ENCODE measurements at places on chromosomes 1 and 21.

DNA sequence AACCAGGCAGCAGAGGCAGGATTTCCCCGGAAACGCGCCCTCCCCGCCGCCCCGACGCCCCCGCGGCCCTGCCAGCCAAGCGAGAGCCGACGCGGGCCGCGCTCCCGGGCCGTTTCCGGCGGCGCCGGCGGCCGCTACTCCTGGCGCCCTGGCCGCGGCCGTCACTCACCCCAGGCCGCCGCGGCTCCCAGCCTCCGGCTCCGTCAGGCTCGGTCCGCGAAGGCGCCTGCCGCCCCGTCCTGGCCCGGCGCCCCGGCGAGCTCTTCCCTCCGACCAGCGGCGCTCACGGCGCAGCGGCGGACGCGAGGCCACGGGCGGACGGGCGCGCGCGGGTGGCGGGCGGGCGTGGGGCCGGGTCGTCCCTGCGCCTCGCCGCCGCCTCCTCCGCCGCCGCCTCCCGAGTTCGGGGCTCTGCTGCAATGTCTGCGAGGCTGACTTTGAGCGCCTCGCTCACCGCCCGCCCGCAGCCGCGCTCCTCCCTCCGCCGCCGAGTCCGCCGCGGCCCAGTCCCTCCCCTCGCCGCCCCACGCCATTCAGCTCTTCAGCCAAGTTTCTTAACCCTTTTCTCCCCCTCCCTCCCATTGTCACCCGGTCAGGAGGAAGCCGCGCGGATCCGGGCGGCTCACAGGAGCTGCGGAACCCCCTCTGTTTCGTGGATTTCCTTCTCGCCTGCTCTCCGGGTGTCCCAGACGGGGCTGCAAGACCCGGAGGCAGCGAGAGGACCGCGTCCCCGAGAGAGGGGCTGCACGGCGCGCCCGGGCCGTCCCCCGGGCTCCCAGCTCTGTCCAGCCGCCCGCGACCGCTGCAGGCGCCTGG lies at the start of gene NRIP1:
Gene NRIP1, minus strand, starts transcription at position 425 of the 816 bp plus-strand sequence. CDS start 96,808 bp downstream, outside the sequence.
- peak; percentile 88 for DNase-seq

DNA sequence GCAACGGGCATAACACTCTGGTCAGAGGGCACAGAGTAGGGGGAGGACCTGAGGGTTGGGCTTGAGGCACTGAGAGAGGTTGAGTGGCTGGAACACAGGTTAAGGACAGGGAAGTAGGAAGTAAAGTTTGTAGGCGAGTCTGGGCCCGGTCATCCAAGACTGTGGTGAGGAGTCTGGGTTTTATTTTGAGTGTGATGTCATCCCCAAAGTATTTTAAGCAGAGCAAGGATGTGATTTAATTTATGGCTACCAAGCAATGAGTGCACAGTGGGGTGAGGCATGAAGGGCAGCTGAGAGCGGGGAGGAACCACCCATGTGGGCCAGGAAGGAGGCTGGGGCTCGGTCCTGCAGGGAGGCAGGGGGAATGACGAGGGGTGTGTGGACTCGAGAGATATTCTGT lies 11.2 kb upstream of the VWA5B1 start:
- no peak for DNase-seq

GRCh38 chr1:243974451-243975292 lies 76.4 kb upstream of the ZBTB18 start:
- no peak for DNase-seq

DNA sequence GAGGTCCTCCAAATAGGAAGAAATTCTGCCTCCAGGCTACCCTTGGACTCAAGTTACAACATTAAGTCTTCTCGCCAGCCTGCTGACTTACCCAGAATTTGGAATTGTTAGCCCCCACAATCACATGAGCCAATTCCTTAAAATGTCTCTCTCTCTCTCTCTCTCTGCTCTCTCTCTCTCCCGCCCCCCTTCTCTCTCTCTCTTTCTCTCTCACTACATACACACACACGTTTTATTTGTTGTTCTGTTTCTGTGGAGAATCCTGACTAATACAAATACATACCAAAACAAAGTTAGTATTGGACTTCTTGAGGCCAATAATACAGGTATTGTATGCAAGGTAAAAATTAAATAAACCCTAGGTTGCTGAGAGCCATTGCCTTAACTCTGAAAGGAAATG lies 72.1 kb downstream of the TNFSF18 start:
- DNase-seq: no peak

GRCh38 chr1:223153177-223154119 lies 10.4 kb upstream of the TLR5 start:
- no peak for DNase-seq

DNA sequence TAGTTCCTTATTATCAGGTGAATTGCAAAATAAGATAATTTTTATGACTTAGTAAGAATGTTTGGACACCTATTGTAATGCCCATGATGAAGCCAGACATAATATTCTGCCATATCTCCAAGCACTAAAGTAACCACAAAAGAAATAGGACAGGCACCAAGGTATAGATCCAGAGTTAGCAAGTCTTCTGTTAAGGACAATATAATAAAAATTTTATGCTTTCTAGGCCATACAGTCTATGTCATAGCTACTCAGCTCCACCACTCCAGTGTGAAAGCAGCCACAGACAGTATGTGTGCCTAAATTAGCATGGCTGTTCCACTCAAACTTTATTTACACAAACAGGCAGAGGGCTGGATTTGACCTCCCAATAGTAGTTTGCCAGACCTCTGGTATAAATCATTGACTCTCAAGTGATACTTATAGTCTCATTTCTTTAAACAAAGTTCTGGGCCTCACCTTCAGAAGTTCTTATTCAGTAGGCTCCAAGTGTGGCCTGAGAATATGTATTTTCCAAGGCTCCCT lies 88.3 kb downstream of the SCMH1 start:
- DNase-seq: no peak

DNA sequence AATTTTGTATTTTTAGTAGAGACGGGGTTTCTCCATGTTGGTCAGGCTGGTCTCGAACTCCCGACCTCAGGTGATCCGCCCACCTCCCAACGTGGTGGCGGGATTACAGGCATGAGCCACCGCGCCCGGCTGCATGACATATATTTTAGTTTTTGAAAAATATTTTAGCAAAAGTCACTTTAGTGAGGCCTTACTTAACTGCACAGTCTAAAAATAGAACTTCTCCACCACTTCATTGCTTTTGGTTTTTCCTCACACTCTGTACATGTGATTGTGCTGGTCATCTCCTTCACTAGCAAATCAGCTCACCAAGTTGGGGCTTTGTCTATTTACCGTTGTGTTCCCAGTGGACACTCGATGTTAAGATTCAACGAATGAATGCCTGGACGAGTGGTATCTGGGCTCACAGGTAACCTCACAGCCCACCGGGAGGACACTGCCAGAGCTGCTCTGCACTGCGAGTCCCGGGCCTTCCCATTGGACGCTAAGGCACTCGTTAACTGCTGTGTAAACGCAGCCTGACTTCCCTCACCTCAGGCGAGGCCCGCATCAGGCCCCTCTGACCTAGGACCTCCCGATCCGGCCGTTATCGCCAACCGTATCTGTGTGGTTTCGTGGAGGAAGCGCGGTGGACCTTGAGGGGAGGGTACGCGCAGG lies 14.0 kb upstream of the ZNF692 start:
- DNase-seq: peak; percentile 54

DNA sequence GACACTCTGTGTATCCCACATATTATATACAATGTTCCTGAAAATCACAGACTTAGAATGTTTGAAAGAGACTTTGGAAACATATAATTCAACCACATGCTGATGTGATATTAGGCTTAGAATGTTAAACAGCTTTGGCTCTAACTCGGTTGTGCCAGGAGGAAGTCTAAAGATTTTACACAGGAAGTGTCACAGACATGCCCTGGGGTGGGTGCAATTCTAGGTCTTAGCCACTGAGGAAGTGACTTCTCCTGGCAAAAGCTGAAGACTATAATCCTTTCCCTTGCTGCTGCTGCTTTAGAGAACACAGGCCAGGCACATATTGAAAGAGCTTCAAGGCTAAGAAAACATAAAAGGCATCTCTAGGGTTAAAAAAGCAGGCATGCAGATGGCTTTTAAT lies 51.0 kb downstream of the RPL5 start:
- peak; percentile 50 for DNase-seq

DNA sequence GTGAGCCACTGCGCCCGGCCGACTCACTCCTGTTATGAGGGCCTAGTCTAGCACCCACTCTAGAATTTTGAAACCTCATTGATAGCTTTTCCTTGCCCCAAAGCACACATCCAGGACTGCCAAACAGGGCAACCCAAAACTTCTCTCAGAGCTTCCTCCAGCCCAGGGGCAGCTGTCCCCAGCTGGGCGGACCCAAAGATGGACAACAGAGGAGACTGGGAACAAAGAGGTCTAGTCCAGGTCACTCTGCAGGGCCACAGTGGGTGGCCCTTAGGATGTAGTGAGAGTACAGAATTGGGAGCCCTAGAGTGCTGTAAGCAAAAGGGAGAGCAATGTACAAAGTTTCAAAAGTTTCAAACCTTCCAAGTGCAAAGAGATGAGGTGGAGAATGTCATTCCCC lies 1.2 kb downstream of the CD34 start:
- DNase-seq: no peak

GRCh38 chr1:15153842-15154479 lies 414 bp downstream of the TMEM51 start:
- DNase-seq: peak; percentile 18

- DNase-seq: no peak
Measured at GRCh38 chr21:15441060-15441493, 288.7 kb upstream of the USP25 start.

DNA sequence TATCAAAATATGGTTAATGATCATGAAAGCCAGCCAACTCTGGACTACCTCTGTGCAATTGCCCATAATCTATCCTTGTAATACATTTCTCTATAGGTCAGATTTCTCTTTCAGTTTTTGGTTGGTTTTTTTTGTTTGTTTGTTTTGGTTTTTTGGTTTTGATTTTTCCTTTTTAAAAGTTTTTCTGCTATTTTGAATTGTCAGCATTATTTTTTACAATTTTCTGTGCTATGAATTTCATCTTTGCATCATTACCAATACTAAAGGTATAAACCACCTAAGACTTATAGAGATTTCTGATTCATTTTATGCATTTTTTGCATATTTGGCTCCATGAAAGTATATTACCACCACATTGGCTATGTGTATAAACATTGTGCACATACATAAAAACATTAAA lies 799.6 kb downstream of the ADGRL2 start:
- DNase-seq: no peak

DNA sequence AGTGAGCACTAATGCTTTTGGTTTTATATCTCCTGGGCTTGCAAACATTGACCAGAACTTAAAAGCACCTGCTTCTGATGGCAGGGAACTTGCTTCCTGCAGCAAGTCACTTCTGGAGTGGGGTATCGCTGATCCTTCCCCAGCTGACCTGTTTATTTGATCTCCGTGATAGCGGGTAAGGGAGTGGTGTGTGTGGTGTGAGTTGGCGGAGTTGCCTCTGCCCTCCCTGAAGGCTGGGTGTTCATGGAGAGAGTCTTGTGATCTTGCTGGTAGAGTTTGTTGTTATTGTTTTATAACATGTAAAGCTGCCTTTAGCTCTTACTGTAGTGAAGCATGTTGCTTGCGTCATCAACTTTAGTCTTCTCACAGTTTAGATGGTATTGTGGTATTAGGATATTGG lies 3.9 kb downstream of the MFN2 start:
- DNase-seq: no peak

DNA sequence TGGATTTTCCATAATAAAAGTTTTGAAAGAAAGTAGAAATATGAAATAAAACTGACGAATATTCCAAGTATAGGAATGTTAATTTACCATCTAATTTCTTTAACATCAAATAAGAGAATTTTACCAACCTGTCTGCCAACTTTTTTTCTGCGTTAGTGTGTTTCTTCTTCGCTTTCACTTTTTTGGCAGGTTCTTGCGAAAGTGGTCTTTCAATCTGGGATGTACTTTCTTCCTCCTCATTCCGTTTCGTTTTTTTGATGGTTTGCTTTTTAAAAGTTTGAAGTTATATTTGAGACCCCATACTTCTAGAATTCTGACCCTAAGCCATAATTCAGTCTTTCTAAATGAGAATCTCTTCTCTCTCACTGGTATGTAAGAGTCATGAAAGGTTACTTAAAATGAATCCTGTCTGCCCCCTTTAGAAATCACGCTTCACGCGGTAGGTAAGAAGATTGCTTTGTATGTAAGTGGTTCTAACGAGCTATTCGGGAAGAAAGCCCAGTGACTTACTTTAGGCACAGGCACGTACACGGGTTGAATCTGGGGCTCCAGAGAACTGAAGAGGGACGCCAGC lies 580 bp downstream of the RBM34 start:
- DNase-seq: peak; percentile 60

DNA sequence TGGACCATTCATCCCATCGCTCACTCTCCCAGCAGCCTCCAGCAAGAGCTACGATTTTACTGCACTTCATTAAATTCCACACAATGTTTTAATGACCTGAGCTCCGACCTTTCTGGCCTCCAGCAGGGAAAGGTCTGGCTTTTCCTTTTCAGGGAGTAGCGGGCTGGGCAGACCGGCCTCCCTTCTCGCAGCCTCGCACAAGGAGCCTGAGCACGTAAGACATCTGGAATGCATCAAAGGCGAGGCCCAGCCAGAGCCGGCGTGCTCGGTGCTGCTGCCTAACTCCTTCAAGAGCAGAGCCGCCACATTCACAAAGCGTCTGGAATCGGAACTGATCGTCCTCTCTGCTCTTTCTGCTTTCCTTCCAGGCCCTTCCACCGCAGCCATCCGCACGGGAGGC lies 32.5 kb upstream of the FHAD1 start:
- DNase-seq: no peak

Data from CD4-positive, alpha-beta T cell treated with Interferon alpha-2 for 1 hour (primary cell).